ENCODE measurements at places on chromosomes 2 and 18. TPM values are rescaled to one million over a fixed set of nuclear protein-coding genes. Genes with fewer than 3 reads are reported as not detected.

Gene KIF1A
- total RNA-seq: 0.11 TPM

Gene PLA2R1
- total RNA-seq: 9.3 TPM

Gene MROH2A
- total RNA-seq: not detected

Gene RBM43
- 0.96 TPM for total RNA-seq

Gene CENPA
- not detected for total RNA-seq

Gene HJURP
- not detected for total RNA-seq

Gene SPAG16
- total RNA-seq: 7.6 TPM

Gene RAD51AP2
- total RNA-seq: not detected

Gene TRIB2
- 55.6 TPM for total RNA-seq

Gene PPP1R1C
- not detected for total RNA-seq

Gene PRKAG3
- total RNA-seq: not detected

Gene MERTK
- total RNA-seq: 11.1 TPM

Gene SLC23A3
- 14.2 TPM for total RNA-seq

Gene ADD2
- 10.2 TPM for total RNA-seq

Gene TGFA
- 1.8 TPM for total RNA-seq

Gene ALK
- total RNA-seq: not detected

Gene CXCR1
- total RNA-seq: not detected

Data from ascending aorta (tissue), 2 donors.